ENCODE measurements at places on chromosomes 1 and 21.

DNA sequence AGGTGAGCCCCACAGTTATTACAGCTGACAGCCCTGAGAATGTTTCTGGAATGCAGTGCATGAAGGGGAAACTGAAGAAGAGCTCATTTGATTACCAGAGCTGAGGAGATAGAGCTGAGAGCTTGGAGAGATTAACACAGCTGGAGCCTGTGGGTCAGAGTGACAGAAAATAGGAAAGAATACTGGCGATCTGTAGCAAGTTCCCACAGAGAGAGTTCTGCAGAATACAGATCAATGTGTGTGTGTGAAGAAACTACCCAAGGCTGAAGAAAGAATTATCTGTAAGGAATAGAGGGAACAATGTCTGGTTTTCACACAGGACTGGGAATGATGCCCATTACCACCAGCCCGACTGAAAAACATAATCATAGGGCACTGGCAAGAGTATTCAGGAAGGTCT lies 103.6 kb upstream of the SNX7 start:
- DNase-seq: no peak

GRCh38 chr1:87201768-87202167 lies 126.9 kb upstream of the LMO4 start:
- DNase-seq: no peak

DNA sequence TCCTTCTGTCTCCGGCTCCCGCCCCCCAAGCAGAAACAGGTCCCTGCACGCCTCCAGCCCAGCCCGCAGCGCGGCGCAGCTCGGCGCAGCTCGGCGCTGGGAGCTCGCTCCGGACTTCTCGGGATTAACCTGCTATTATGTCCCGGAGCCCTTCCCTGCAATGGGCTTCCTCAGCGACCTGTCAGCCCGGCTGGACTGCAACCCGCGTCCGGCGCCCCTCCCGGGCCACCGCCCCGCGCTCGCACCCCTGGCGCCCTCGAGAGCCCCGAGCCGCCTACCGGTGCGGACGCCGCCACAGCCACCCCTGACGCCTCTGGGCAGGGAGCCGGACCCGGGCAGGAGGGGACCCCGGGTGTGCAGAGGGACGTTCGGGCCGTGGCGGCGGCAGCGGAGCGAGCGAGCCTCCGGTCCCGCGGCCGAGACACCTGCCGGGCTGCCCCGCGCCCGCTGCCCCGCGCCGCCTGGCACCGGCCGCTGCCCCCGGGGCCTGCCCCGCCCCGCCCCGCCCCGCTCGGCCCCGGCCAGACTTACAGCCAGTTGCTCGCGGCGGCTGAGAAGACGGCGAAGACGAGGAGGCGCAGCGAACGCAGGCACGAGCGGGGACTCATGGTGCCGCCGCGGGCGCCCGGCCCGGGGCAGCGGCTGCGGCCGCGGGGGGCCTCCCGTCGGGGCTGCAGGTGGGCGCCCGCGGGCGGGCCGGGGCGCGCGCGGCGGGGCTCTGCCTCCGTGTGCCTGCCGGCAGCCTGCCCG lies 407 bp downstream of the WNT4 start:
- DNase-seq: no peak

GRCh38 chr21:38133240-38133639 lies 123.6 kb upstream of the KCNJ15 start:
- DNase-seq: no peak

- DNase-seq: no peak
Measured at GRCh38 chr1:200610846-200611245, 9.7 kb downstream of the KIF14 start.

- DNase-seq: no peak
Measured at GRCh38 chr1:225949041-225949440, 8.0 kb upstream of the LEFTY2 start.

DNA sequence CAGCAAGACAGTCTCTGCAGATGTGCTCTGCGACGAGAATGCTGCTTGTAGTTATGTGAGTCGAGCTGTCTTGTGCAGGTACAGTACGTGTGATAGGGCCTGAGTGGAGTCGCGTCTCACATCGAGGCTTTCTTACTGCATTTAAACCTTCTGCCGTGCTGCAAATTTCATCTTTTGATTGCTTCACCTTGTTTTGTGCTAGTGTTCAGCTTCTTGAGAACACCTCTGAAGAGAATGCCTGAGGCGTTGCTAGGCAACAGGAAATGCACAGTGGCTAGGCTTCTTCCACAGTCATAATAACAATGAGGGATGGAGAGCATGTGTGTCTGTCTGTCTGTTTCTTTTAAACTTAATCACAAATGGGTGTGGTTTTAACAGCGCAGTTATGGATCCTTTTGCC lies 52.9 kb downstream of the MRPS6 start:
- DNase-seq: no peak

DNA sequence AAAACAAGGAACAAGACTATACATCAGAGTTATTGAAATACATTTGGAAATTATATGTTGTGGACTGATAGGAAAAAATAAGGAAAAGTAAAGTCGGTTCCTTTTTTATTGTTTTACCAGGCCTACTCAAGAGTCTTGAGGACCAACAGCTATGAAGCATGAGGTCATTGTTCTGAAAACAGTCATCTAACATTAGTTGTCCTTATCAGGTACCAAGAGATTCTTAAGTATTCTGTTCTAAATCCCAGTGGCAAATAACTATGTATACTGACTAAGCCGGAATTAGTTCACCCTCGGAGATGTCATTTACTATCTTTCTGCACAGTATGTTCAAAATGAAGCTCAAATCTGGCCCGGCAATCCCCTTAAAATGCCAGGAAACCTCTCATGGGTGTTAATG lies 585 bp downstream of the ADGRL4 start:
- DNase-seq: no peak

DNA sequence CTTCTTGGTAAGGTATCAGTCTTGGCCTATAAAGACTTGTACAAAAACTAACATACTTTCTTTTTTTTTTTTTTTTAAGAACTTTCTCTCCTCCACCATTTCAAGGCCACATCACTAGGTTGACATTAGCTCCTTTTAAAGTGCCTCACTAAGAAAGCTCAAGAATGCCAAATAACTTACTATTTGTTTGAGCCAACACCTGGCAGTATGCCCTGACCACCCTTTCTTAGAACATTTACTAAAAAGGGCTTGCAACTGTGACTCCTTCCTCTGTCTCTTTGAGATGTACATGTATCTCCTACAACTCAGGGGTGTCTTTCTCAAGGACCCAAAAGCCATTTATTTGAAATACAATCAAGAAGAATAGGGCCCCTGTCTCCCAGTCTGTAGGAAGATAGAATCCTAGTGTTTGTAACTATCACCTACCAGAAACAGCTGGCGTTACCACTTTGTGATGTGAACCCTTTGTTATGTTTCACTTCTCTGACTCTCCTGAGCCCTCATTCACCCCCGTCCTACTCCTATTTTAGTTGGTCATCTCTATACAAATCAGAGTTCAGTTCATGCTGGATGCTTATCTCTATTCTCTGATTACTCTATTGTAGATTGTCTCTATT lies 12.2 kb upstream of the SAMD13 start:
- no peak for DNase-seq

DNA sequence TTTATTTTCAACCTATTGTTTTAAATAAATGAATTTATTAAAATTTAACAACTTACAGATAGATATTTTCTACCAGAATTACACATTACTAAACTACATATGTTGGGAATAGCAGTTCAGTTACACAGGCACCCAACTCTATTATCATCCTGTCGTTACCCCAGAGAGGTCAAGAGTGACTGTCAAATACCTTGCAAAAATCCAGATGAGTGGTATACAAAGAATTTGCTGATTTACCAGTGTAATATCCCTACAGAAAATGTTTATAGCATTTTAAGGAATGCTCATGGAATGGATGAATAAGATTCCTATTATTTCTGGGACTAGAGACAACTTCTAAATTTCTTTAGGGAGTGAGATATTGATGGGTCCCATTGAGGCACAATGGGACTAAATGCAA lies 300.7 kb upstream of the RGS18 start:
- no peak for DNase-seq

DNA sequence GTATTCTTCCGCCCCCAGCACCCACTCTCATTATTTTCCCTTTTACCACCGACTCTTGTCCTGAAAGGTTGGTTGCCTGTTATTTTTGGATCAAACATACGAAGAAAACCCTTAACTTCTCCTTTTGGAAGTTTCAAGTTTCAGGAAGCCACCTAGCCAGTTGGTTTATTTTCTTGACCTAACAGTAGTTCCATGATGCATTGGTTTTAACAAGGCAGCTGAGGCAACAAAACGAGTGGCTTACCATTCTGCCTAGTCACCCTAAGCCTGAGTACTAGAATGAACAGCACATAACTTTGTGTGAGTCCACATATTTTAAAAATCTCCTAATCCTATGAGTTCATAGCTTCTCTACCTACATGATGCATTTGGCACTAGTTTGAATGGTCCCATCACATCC lies 28.9 kb downstream of the OLFM3 start:
- no peak for DNase-seq

GRCh38 chr1:35171579-35171978 lies 21.4 kb downstream of the SFPQ start:
- no peak for DNase-seq

All from GDM1 (cell line).